ENCODE measurements at places on chromosomes 5 and 9.

DNA sequence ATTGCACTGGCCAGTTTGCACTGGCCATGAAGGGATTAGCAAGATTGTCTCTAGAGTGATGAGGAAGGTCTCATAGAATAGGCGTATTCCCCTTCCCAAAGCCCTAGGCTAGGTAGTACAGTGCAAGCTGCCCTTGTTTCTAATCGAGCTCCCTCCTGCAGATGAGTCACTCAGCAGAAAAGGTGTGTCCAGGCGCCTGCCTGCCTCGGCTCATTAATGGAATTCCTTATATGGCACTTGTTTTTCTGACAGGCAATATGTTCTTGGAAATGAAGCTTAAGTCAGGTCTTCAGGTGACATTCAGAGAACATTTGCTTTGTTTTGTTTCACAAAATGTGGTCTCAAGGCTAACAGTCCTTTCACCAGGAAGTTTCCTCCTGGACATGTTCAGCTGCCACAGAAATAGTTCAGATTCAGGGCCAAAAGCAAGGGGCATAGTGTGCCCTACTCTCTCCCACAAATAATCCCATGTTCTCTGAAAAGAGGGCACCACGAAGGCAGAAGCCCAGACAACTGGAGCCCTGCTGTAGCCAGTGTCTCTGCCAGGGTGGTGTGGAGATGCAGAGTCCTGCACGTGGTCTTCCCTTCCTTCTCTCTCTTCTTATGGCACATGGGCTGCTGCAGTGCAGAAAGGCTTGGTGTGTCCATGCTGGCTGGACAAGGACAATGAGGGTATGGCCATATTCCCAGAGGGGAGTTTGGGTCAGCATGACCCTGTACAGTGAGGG lies 281.1 kb upstream of the MAP3K1 start:
- no peak for DNase-seq

DNA sequence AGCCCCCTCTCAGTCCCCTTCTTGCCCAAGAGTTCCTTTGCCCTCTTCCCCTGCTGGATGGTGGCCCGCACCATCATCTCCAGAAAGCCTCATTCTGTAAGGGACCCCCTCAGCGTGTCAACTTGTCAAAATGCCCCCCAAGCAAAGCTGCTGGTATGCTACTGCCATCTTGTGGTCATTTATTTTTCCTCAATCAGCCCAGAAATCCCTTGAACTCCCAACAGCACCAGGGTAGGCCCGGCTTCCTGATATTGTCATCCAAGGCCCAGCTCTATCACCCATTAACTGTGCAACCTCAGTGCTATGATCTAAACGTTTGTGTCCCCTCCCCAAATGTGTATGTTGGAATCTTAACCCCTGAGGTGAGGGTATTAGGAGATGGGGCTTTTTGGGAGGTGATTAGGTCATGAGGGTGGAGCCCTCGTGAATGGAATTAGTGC lies 53.2 kb upstream of the FBXW11 start:
- no peak for DNase-seq

- DNase-seq, result peak; percentile 33
Measured at GRCh38 chr9:114072184-114073140, 5.6 kb downstream of the AMBP start.

DNA sequence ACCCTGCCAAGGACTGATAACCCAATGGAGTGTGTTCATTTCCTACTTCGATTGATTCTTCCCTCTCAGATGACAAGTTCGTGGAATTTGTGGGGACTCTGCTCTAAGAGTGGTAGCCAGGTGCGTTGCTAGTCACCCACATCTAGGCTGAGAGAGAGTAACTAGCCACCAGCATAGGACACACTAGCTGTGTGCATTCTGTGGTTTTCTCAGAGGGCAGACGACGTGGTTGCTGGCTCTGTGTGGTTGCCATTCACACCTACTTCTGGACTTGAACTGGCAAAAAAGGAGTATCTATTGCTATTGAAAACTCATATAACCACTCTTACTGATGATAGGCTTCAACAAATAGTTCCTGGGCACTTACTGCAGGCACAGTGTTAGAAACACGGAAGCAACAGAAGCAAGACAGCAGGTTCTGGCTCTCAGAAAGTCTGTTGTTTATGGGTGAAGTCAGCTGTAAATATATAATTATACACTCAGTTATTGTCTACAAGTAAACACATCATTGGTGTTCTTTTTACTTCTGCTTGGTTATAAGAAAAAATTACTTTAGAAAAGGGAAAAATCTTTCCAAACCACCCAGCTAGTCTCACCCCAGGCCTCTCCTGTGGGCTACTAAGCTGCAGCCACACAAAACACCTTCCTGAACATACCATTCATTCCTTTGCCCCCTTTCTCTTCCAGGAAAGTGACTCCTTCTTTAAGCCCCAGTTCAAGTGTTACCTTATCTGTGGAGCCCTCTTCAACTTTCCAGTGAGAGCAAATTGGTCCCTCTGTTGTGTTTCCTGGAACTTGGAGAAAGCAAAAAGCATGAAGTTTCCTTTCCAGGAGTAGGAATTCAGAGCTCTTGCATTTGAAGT lies 151.1 kb upstream of the HAPLN1 start:
- no peak for DNase-seq

DNA sequence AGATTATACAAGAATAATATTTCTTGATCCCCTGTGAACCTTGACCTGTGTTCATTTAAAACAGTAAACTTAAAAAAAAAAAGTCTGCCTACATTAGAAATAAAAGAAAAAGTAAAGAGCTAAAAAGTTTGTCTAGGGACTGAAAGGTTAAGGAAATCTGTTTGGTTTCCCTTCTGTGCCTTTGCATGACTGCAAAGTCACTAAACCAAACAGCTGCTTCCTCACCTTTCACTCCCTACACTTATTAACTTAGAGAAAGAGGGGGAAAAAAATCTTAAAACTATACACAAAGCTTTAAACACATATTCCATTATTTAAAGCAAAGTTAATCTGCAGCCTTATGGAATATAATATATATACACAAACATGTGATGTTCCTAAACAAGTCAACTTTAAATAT lies 65.1 kb downstream of the ZFR start:
- no peak for DNase-seq

- DNase-seq, result no peak
Measured at GRCh38 chr5:116575326-116576052, 866 bp upstream of the SEMA6A start.
